ENCODE measurements at places on chromosomes 5 and 9.
A peak's percentile ranks its signal among the peaks of the same experiment; 100 is the strongest.

DNA sequence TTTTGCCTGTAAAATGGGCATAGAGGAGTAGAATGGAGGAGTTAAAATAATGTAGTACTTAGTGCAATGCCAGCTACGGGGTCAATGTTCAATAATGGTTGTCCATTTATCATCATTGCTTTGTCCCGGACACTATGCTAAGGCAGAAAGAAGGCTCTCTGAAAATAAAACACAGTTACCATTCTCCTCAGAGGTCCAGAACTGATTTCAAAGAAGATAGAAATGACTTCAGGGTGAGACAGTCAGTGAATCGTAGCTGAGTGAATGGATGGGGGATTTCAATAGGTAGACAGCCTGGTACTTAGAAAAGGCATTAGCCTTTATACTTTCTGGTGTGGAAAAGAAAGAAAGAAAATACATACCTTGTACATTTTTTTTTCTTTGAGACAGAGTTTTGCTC, 1.2 kb upstream of the AK3 start:
- peak; percentile 53 for DNase-seq

- peak; percentile 78 for DNase-seq
Observed at GRCh38 chr5:42064821-42065220, 139.7 kb downstream of the FBXO4 start.

DNA sequence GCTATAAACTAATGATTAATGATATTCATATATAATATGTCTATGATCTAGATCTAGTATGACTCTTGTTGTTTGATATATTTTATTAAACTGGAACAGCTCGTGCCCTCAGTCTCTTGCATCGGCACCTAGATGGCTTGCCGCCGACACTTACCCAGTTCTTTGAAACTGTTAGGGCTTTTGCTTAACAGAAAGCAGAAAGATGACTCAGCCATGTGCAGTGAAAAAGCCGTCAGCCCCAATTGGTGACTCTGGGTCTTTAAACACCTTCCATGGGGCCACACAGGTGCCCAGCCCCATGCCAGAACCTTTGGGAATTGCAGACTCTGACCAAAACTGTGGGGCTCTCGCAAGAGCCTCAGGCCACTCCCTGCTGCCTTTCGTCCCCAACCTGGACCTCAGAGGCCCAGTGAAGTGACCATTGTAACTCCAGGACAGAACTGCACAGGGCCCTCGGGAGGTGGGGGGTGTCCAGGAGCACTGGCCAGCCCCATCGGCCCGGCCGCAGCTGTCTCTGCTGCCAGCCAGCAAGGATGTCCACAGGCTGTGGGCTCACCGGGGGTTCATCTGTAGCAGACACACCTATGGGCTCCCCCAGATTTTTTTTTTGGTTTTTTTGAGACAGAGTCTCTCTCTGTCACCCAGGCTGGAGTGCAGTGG, 7.8 kb downstream of the LCN10 start:
- DNase-seq = no peak

DNA sequence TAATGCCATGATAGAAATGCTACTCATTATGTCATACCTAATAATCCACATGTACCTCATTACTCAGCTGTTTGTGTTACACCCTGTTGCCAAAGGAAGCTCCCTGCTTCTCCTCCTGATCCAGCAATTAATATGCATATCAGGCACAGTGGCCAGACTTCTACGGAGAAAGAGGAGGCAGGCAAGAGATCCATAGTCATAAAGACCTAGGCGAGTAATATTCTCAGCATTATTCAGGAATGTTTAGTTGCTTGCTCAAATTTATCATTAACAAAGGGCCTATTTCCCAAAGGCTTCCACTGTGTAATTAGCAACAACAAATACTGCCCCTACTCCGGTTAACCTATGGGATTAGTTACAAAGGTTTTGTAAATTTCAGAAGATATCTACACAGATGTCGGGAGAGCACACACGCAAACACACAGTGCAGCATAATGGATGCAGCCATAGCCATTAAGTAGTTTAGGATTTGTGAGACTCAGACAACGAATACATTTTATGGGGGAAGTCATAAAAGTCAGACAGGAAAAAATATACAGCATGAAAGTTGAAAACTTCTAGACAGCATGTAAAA, 192.6 kb downstream of the EFNA5 start:
- DNase-seq = peak; percentile 70
